Activated CD8-positive, alpha-beta T cell treated with anti-CD3 and anti-CD28 coated beads, Interleukin-2, amount 10 ng/mL, durations not matched to agents 7 days and 5 days (primary cell): ENCODE measurements at places on chromosomes 3 and 15. TPM values are rescaled to one million over a fixed set of nuclear protein-coding genes. Genes with fewer than 3 reads are reported as not detected.

GRCh38 chr3:160616311-160616710 is 50.9 kb upstream of the KPNA4 start:
- H3K4me1 ChIP-seq = no peaks in the 10 kb centered on the region
- H3K36me3 ChIP-seq = no peaks in the 10 kb centered on the region
- no peak overlapping the region for H3K27ac ChIP-seq

- no peak overlapping the region for H3K4me3 ChIP-seq
- no peaks in the 10 kb centered on the region for H3K27me3 ChIP-seq
- H3K36me3 ChIP-seq = no peaks in the 10 kb centered on the region
- no peak for DNase-seq
- H3K27ac ChIP-seq = no peak overlapping the region
Observed at GRCh38 chr15:35936284-35936683, 390.3 kb upstream of the DPH6 start.

DNA sequence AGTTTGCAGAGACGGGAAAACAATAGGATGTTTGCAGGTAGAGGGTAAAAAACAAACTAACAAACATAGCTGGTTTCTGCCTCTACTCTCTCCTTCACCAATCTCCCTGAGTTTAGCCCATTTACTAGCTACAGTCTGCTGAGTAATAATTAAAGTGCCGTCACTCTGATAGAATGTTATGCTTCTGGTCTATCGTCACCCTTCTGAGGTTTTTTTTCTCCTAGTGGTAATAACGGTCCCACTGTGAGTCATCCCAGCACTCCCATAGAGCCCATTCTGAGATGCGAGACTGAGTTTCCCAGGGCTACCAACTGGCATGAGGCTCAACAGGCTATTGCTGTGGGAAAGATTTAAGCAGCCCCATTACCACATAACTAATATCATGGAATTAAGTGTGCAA is 56.4 kb downstream of the PLAAT1 start:
- DNase-seq = no peak
- no peaks in the 10 kb centered on the region for H3K4me1 ChIP-seq
- no peaks in the 10 kb centered on the region for H3K36me3 ChIP-seq
- H3K4me3 ChIP-seq = no peak overlapping the region
- no peaks in the 10 kb centered on the region for H3K27me3 ChIP-seq
- no peak overlapping the region for H3K27ac ChIP-seq

DNA sequence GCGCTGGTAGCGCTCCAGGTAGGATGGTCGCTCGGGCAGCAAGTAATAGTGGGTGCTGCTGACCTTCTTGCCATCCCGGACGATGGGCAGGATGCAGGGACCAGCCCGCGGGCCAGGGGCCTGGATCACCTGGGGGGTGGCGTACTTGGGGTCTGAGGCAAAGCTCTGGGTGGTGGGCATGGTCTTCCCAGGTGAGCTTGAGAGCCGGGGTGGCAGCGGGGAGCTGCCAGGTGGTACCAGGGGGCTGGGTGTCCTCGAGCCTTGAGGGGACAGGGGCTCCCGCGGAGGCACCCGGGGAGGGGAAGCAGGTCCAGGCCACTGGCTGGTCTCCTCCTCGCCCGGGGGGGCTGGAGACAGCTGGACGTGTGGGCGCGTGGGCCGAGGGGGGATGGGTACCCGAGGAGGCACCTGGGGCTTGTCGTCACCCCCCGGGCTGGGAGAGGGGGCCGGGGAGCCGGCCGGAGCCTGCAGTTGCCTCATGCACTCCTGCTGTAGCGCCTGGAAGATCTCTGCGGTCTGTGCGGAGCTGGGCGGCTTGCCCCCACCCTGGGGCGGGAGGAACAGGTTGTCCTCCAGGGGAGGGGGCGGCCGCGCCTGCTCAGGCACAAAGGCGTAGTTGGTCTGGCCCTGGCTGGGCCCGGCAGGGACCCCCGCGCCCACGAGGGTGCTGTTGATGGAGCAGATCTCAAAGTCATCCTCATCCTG is 40.6 kb downstream of the TNK2 start:
- no peaks in the 10 kb centered on the region for H3K4me1 ChIP-seq
- no peak overlapping the region for H3K27ac ChIP-seq
- no peaks in the 10 kb centered on the region for H3K27me3 ChIP-seq
- peaks cover 14% of the 10 kb centered on the region for H3K36me3 ChIP-seq

DNA sequence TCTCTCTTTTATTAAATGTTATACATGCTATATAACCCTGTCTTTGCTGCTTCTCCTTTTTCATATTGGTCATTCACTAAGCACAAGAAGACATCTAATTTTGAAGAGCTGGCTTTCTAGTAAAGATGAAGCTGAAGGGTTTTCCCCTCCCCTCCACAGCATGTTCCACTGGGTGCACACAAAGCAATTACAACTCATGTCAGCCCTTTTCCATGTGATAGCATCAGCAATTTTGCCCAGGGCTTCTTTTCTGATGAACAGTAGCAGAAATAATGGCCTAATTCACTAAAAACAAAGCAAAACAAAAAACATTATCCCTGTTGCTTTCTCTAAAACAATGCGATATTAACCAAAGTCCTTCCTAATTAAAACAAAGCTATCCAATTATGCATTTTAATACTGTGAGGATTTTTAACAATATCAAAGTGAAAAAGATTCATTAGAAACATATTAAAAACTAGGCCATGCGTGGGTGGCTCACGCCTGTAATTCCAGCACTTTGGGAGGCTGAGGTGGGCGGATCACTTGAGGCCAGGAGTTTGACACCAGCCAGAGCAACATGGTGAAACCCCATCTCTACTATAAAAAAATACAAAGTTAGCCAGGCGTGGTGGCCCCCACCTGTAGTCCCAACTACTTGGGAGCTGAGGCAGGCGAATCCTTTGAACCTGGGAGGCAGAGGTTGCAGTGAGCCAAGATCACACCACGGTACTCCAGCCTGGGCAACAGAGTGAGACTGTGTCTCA is 12.2 kb upstream of the PIK3R4 start:
- H3K4me1 ChIP-seq = peaks cover 9% of the 10 kb centered on the region
- no peaks in the 10 kb centered on the region for H3K36me3 ChIP-seq
- no peak overlapping the region for H3K27ac ChIP-seq
- no peak for DNase-seq
- peaks cover 3% of the 10 kb centered on the region for H3K27me3 ChIP-seq

GRCh38 chr15:70430069-70430468 is 332.4 kb upstream of the TLE3 start:
- no peak overlapping the region for H3K4me3 ChIP-seq
- H3K4me1 ChIP-seq = peaks cover 23% of the 10 kb centered on the region
- peaks cover 12% of the 10 kb centered on the region for H3K27me3 ChIP-seq
- DNase-seq = no peak

- H3K4me1 ChIP-seq = no peaks in the 10 kb centered on the region
- H3K4me3 ChIP-seq = no peak overlapping the region
- no peaks in the 10 kb centered on the region for H3K36me3 ChIP-seq
- no peaks in the 10 kb centered on the region for H3K27me3 ChIP-seq
- no peak for DNase-seq
Observed at GRCh38 chr3:116390318-116390717, 55.0 kb downstream of the LSAMP start.

DNA sequence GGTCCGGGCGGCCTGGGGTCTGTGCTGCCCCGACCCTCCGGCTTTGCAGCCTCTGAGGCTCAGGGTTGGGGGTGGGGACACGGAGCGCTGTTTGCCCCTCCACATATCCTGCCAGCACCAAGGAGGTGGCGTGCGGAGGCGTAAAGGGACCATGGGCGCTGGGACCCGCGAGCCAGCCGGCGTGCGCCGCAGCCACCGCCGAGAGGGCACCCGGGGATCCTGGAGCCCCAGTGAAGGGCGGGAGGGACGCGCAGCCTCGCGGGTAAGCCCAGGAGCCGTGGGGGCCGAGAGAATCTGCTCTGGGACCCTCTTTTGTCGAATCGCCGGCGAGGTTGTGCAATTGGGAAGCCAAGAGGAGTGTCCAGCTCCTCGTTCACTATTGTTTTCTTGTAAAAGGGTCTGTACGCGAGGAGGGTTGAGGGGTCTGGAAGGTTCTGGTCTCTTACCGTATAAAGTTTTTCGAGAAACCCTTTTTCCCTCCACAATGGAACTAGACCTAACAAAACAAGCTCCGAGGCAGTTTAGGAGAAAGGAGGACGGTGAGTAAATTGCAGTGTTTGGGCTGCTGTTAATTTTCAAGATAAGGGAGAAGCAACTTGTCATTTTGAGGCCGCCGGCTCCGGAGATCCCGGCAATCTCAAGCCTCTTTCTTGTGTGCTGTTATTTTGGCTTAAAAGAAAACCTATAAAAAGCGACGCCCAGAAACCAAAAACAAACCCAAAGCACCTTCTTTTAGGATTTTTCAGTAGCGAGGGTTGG is 29.9 kb upstream of the ST3GAL6 start:
- peaks cover 16% of the 10 kb centered on the region for H3K4me1 ChIP-seq
- H3K36me3 ChIP-seq = no peaks in the 10 kb centered on the region
- DNase-seq = no peak
- H3K4me3 ChIP-seq = peak overlapping the region; percentile 63
- H3K27me3 ChIP-seq = peaks cover 58% of the 10 kb centered on the region

DNA sequence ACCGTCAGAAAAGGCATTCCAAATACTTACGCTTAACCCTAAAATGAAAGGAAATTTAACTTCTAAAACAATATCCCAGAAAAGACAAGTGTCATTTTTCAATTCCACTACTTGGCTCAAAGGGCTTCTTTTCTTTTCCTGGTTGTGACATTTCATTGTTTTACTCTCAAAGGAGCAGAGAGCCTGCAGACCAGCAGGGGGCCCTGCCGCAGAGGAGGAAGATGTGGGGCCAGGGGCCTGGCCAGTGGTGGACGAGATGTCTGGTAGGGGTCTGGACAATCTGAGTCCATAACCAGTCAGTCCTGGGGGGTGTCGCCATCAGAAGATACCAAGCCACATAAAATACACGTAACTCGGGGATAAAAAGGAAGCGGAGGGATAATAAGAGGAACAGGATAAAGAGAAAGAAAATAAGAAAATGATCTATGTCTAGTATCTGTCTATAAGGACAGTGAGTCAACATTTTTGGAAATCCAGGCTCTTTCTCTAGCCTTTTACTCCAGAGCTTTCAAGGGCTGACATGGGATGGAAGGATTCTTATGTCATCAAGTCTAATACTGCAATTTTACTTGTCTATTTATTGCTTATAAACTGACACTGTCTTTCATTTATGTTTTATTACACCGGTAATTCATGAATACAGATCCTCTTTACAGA is 54.2 kb upstream of the ARHGEF3 start:
- H3K4me3 ChIP-seq = no peak overlapping the region
- H3K27me3 ChIP-seq = no peaks in the 10 kb centered on the region
- H3K4me1 ChIP-seq = peaks cover 34% of the 10 kb centered on the region
- peak; percentile 36 for DNase-seq
- H3K27ac ChIP-seq = no peak overlapping the region
- peaks cover 21% of the 10 kb centered on the region for H3K36me3 ChIP-seq

- no peak overlapping the region for H3K4me3 ChIP-seq
- no peak for DNase-seq
- no peak overlapping the region for H3K27ac ChIP-seq
Observed at GRCh38 chr3:177595530-177596188, 398.4 kb upstream of the TBL1XR1 start.

- peak overlapping the region; percentile 88 for H3K4me3 ChIP-seq
- H3K4me1 ChIP-seq = peaks cover 45% of the 10 kb centered on the region
- peak; percentile 45 for DNase-seq
- H3K36me3 ChIP-seq = peaks cover 35% of the 10 kb centered on the region
- peak overlapping the region; percentile 91 for H3K27ac ChIP-seq
Observed at GRCh38 chr15:72229076-72229946, 1.7 kb downstream of the PKM start.

- no peaks in the 10 kb centered on the region for H3K4me1 ChIP-seq
- no peaks in the 10 kb centered on the region for H3K27me3 ChIP-seq
- H3K4me3 ChIP-seq = no peak overlapping the region
- DNase-seq = no peak
Observed at GRCh38 chr3:67418426-67419217, 235.8 kb downstream of the SUCLG2 start.

DNA sequence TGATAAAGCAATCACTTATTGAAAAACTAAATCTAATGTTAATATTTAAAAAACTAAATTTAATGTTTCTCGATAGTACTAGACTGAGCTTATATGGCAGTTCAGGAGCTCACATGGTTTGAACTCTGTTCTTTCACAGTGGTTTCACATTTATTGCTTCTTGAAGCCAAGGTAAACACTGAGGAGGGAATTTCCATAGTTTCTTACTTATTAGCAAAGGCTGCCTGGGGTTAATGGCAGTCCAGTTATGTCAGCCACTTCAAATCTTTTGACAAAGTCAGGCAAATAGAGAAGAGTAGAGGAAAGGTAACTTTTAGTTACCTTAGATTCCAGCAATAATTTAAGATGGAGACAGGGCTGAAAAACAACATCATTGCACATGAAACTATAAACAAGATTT is 831.5 kb downstream of the ROBO2 start:
- no peak overlapping the region for H3K4me3 ChIP-seq
- no peak for DNase-seq
- H3K4me1 ChIP-seq = no peaks in the 10 kb centered on the region
- H3K27ac ChIP-seq = no peak overlapping the region

- peak; percentile 76 for DNase-seq
- no peaks in the 10 kb centered on the region for H3K36me3 ChIP-seq
- H3K27ac ChIP-seq = no peak overlapping the region
- peaks cover 10% of the 10 kb centered on the region for H3K27me3 ChIP-seq
- no peaks in the 10 kb centered on the region for H3K4me1 ChIP-seq
Observed at GRCh38 chr3:57100046-57100695, 39.7 kb downstream of the SPATA12 start.

DNA sequence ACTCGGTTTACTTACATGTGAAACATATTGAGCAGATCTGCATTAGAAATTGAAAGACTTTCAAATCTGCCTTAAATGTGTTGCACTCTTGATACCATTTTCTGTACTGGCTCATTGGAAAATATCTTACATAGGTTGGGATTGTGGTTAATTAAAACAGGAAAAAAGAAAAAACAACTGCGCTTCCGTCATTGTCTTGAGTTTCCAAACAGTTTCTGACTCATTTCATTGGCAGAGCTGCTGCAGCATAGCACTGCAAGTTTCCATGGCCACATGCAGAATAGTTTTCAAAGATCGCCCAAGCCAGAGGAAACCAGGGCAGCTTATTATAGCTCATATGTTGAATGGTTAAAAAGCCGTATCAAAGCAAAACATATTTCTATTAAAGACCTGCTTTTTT is 446.6 kb upstream of the BCHE start:
- H3K27me3 ChIP-seq = no peaks in the 10 kb centered on the region
- no peaks in the 10 kb centered on the region for H3K4me1 ChIP-seq
- H3K36me3 ChIP-seq = no peaks in the 10 kb centered on the region
- H3K27ac ChIP-seq = no peak overlapping the region
- no peak overlapping the region for H3K4me3 ChIP-seq

GRCh38 chr3:88957711-88958439 is 149.5 kb upstream of the EPHA3 start:
- DNase-seq = no peak
- no peak overlapping the region for H3K4me3 ChIP-seq
- H3K27me3 ChIP-seq = no peaks in the 10 kb centered on the region
- H3K4me1 ChIP-seq = no peaks in the 10 kb centered on the region
- H3K27ac ChIP-seq = no peak overlapping the region

- no peak overlapping the region for H3K27ac ChIP-seq
- DNase-seq = no peak
- H3K4me3 ChIP-seq = no peak overlapping the region
- no peaks in the 10 kb centered on the region for H3K4me1 ChIP-seq
- H3K27me3 ChIP-seq = no peaks in the 10 kb centered on the region
- H3K36me3 ChIP-seq = peaks cover 2% of the 10 kb centered on the region
Observed at GRCh38 chr3:27289769-27290413, 79.3 kb downstream of the NEK10 start.

The SERINC4 gene
- 0.21 TPM for total RNA-seq

The IL5RA gene
- total RNA-seq = not detected

The MYO9A gene
- total RNA-seq = 19.0 TPM

The CPN2 gene
- not detected for total RNA-seq

The XIRP1 gene
- not detected for total RNA-seq

The CHST2 gene
- 2.4 TPM for total RNA-seq

The TRPM1 gene
- not detected for total RNA-seq

The C3orf33 gene
- total RNA-seq = 1.3 TPM
